ENCODE measurements at places on chromosomes 7 and 10. TPM values are rescaled to one million over a fixed set of nuclear protein-coding genes. Genes with fewer than 3 reads are reported as not detected.

Gene CADPS2
- total RNA-seq: 8.3 TPM

Gene PITX3
- 0.39 TPM for total RNA-seq

Gene NUTM2E
- total RNA-seq: 0.20 TPM

Gene TMEM140
- 5.4 TPM for total RNA-seq

Gene CAV2
- total RNA-seq: 78.6 TPM

Gene ANKRD30A
- total RNA-seq: 0.30 TPM

Gene TPK1
- 3.7 TPM for total RNA-seq

Gene TSPAN33
- total RNA-seq: 6.2 TPM

Gene MINDY3
- total RNA-seq: 34.6 TPM

Gene TRPV5
- total RNA-seq: 0.10 TPM

Gene KCND2
- total RNA-seq: 0.79 TPM

Gene UCMA
- not detected for total RNA-seq

Gene OR2A42
- 0.10 TPM for total RNA-seq

Gene CTBP2
- 36.7 TPM for total RNA-seq

Gene OPN1SW
- total RNA-seq: not detected

Gene GSTO2
- total RNA-seq: 6.3 TPM

Gene STK31
- 0.20 TPM for total RNA-seq

Gene INMT
- total RNA-seq: 5.9 TPM

Gene DPCD
- total RNA-seq: 21.5 TPM

Gene FXYD4
- total RNA-seq: not detected

Gene ABCC2
- 2.1 TPM for total RNA-seq

Gene KNDC1
- 1.1 TPM for total RNA-seq

Gene HSPB1
- total RNA-seq: 95.8 TPM

Gene ACTL6B
- not detected for total RNA-seq

Gene SHTN1
- total RNA-seq: 13.1 TPM

Gene CHCHD2
- 138 TPM for total RNA-seq

Gene CPA2
- total RNA-seq: not detected

Gene ALDH18A1
- total RNA-seq: 61.0 TPM

Gene CYP2C8
- 0.30 TPM for total RNA-seq

Gene EMX2
- total RNA-seq: 5.5 TPM

Gene CH25H
- 4.1 TPM for total RNA-seq

Gene SLC13A1
- not detected for total RNA-seq

Gene TMEM270
- total RNA-seq: not detected

Gene CAMK2G
- total RNA-seq: 19.2 TPM

Gene FRMPD2
- not detected for total RNA-seq

Gene LIPJ
- total RNA-seq: 0.49 TPM

Gene PRKAR2B
- total RNA-seq: 36.1 TPM

Gene NME8
- total RNA-seq: 0.79 TPM

Gene GCC1
- total RNA-seq: 9.5 TPM
